ENCODE measurements at places on chromosomes 16 and 17.

DNA sequence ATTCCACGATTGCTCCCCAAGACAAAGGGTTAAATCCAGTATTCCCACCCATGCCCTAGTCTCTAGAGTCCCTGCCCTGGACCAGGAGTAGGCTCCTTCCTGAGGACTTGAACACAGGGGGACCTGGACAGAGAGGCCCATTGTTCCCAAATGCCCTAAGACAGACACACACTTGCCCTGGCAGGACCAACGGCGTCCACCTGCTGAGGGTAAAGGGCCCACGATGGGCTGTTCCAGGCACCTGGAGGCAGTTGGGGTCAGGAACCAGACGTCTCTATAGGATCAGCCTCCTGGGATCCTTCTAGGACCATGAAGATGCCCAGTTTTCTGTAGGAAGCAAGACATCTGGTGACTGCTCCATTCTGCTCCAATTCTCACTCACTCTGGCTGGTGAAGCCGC is 39.3 kb downstream of the TNFRSF13B start:
- DNase-seq, result no peak

- no peak for DNase-seq
Measured at GRCh38 chr17:7544911-7545310, 3.9 kb upstream of the TNFSF12 start.

DNA sequence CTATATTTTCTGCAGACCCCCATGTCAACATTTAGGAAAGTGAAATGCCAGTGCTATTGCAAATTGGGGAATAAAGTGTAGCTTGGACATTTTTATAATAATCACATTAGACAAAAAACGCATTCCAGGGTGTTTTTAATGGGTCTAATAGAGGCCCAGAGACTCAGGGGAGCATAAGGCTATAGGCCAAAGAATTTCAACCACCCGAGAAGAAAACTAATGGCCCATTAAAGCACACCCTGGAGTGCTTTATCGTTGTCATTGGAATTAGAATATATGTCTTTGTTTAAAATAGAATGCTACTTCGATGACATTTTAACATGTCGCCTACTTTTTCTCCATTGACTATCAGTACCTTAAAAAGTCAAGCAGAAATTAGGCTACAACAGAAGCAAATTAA is 414.1 kb upstream of the CDH8 start:
- no peak for DNase-seq

DNA sequence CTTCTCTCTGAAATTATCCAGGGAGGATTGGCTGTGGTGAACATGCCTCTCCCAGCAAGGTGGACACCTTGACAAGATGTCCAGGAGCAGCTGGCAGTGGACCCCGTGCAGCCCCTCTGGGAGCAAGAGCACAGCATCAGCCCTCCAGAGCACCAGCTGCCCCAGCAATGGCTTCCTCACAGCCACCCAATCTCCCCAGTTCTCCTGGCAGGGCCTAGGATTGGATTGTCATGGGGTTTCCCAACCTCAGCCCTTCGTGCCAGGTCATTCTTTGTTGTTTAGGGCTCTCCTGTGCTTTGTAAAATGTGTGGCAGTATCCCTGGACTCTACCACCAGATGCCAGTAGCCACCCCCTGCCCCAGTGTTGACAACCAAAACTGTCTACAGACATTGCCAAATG is 1.8 kb upstream of the KRT36 start:
- no peak for DNase-seq

GRCh38 chr16:35195173-35195863 is 1735.9 kb downstream of the TP53TG3F start:
- DNase-seq, result no peak

DNA sequence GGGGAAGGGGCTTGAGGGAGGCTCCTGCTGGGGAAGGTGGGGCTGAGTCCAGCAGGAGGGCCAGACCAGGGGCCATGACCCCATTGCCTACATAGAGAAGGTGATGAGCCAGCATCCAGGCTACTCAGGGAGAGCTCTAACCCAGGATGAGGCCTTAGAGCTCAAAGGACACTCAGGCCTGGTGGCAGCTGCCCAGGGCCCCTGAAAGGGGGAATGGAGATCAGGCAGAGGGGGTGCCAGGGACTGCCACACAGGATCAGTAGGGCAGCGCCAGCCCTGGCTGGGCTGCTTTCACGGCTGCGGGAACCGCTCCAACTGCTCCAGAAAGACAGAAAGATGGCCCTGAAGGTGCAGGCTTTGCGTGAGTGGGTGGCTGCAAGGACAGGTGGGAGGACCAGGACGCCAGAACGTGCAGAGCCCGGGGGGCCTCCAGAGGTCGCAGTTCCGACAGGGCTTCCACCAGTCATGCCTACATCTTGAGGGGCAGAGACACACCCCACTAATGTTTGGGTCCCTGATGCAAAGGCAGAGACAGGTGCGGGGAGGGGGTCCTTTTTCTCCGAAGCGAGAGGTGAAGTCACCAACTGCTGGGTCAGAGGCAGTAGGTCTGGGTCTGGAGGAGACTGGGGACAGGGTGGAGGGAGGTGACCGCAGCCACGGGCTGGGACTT is 882 bp upstream of the ATP6V0C start:
- no peak for DNase-seq

- DNase-seq, result no peak
Measured at GRCh38 chr17:45189009-45189408, 27.3 kb downstream of the HEXIM2 start.
